CD4-positive, alpha-beta T cell treated with Interleukin-4 for 4 hours (primary cell): ENCODE measurements at places on chromosomes 7 and 10.

GRCh38 chr7:155455132-155455693 lies 2.7 kb upstream of the EN2 start:
- DNase-seq = no peak

DNA sequence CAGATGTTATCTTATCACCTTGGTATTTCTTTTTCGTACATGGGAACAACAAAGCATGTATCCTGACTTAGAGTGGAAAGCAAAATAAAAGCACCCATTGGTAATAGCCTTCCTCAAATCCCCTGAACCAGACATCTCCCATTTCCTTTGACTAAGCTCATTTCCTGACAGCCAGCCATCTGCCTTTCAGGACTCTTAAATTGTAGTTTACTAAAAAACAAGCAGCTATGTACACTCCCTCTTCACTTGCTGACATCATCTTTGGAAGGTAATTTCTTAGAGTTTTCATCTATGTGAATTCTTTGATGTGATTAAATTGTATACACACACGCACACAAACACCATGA lies 40.7 kb downstream of the ARL4A start:
- DNase-seq = no peak

DNA sequence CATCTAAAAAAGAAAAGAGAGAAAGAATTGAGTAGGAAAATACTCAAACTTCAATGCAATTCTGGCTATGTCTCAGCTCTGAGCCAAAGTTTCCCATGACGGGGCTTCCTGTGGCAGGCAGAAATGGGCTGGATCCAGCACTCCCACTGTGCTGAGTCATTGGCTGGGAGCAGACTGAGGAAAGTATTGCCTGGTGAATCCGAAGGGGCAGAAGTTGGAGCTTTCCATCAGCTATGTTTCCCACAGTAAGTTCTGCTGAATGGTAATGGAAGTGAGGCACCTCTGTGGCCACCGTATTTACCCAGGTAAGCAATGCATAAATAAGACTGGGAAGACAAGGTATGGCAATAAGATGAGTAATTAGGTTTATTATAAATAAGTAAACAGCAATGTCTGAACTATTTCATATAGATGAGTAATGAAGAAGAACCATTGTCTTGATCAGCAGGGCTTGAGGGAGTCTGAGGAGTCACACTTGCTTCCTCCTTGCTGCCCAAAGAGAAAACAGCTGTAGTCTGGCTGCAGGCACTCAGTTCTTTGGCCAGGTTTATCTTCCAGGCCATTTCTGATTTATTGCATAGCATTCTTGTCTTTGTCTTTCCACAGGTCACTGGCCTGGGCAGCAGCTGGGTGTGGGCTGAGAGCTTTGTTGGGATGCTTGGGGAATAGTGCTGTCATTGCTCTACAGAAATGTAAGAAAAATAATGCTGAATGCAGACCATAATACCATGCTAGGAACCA lies 255.3 kb downstream of the DNAJB9 start:
- DNase-seq = no peak

- no peak for DNase-seq
Observed at GRCh38 chr10:93198401-93199131, 124.9 kb downstream of the CYP26A1 start.

DNA sequence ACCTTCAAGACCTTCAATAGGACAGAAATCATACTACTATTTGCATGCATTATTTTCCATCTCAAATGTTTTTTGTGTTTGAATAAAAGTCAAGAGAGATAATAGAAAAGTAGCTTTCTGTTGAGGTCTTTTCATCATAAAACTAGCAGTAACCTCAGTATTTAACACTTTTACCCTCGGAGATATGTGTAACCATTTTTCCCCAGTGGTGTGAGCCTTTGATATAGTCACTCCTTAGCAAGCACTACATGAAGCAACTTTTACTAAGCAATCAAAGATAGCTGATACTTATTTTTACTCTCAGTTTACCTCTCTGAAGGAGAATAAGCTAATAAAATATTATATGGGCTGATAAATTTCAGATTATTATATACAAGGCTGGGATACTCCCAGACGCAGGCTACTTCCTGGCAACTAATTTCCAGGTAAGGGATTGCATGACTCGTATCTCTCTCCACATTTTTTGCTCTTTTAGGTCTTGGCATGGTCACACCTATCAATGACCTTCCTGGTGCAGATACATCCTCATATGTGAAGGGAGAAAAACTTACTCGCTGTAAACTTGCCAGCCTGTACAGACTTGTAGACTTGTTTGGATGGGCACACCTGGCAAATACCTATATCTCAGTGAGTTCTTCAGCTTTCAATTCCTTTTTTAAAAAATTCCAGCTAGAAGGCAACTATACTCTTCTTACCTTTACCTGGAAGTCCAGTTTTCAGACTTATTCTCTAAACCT lies 91.5 kb upstream of the MXI1 start:
- DNase-seq = no peak

DNA sequence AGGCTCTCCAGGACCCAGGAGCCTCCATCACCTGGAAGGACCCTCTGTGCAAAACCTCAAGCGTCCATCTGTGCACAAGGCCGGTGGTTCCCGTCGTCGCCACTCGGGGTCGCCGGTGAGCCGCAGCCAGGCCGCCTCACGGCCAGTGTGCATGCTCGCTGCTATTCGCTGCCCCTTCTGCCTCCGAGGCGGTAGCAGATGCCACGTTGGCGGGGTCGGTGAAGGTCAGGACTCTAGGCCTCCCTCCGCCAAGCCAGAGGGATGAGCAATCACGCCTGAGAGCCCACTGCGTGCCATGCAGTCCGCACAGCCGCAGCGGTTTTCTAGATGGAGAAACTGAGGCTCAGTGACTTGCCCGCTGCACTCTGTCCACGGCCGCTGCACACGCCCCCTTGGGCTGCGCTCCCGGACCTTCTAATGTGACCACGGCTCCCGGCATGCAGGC lies 5.7 kb downstream of the UPK3B start:
- DNase-seq = peak; percentile 31
